Activated naive CD4-positive, alpha-beta T cell treated with anti-CD3 and anti-CD28 coated beads, Interleukin-2, amount 50 U/mL, for 16 hours (primary cell): ENCODE measurements at places on chromosomes 12 and 14.

DNA sequence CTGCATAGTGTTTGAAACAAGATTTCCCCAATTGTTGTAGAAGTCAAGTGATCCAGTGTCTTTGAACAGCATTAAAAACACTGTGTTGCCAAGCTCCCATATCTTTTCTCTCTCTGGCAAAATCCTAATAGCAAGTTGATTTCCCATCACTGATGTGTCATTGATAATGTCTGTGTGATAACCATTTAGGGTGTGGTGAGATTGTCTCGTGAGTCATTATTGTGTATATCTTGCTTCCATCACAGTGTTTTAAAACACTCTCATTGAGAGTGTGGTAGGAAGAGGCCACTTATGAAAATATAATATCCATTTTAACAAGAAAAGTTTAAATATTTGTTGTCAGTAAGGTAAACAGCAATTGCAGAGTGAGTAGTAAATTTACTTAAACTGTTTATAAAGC, 74.7 kb downstream of the PRORP start:
- no peak for DNase-seq

GRCh38 chr12:132605892-132606291, 4.5 kb downstream of the LRCOL1 start:
- DNase-seq, result no peak

- DNase-seq, result no peak
Measured at GRCh38 chr12:85865890-85866289, 8.2 kb upstream of the NTS start.

DNA sequence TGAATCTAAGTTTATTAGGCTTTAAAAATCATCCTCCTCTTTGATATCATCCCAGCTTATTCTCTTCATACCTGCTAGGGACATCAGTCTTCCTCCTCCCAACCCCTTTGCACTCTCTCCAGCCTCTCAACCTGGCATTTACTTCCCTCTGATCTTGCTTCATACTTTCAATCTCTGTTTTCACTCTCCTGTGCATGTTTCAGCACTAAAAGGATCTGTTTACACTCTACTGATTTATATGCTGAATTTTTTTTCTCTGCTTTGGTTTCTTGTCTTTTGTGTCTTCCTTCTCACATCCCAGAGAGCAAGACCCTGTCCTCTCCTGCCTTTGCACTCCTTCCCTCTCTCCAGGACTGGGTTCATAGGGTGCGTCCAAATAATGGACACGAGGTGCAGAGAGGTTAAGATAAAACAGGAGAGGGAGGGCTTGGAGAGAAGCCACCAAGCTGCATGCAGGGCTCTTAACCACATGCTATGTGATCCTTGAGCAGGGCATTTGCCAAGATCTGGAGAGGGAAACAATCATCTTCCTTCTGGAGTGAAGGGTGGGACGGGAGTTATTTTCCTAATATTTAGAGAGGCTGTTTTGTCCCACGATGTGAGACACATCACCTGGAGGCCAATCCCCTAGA, 3.0 kb upstream of the CISTR start:
- no peak for DNase-seq

GRCh38 chr12:57089271-57090245, 644 bp downstream of the NAB2 start:
- peak; percentile 73 for DNase-seq

DNA sequence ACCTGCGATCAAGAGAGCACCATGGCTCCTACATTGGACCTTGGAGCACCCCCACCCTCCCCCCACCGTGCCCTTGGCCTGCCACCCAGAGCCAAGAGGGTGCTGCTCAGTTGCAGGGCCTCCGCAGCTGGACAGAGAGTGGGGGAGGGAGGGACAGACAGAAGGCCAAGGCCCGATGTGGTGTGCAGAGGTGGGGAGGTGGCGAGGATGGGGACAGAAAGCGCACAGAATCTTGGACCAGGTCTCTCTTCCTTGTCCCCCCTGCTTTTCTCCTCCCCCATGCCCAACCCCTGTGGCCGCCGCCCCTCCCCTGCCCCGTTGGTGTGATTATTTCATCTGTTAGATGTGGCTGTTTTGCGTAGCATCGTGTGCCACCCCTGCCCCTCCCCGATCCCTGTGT, 1.8 kb upstream of the RNU7-1 start:
- DNase-seq, result no peak

GRCh38 chr14:77133720-77134338, 7.8 kb downstream of the ZDHHC22 start:
- peak; percentile 47 for DNase-seq

- no peak for DNase-seq
Measured at GRCh38 chr14:77125281-77125801, 16.2 kb downstream of the ZDHHC22 start.

DNA sequence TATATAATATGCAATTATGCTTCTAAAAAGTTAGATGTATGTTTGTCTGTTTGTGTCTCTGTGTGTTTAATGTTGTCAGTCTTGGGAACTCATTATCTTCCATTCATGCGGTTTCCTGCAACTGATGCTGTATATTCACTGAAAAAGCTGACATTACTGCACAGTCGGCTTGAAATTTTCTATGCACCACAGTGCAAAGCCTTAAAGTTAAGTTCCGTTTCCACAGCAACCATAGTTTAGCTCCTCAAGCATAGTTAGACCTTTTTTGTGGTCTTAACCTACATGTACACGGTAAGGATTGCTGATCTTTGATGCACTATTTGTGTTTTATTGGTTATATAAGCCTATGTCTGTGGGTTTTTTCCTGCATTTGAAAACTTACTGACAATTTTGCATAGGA, 309.4 kb downstream of the KCNC2 start:
- no peak for DNase-seq

DNA sequence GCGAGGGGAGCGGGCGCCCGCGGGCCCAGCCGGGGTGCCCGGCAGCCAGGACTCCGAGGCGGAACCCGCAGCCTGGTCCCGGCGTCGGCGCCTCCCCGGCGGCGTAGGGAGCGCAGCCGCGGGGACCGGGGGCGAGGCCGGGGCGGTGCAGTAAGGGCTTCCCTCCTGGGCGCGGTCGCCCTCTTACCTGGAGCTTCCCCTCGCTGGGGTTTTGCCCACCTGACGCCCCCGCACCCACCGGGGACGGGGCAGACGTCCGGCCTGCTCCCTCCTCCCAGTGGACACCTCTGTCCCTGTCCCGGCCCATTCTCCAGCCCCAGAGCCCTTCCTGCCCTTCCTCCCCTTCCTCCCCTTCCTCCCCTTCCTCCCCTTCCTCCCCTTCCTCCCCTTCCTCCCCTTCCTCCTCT, 413 bp upstream of the TUBA1C start:
- DNase-seq, result peak; percentile 58

DNA sequence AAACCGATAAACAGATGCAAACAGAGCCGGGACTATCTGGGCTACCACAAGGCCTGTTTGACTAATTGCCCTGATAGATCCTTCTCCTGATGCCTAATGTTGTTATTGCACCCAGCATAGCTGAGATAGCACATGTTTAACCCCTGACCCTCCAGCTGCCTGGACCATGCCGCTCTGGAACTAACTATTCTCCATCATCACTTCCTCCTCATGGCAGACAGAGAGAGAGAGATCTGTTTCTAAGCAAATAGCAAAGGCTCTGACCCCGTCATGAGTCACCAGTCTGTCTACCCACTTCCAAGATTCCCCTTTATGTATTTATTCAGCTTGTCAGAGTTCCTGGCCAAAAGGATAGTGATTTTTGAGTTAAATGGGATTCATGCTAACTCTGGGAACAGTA, 58.2 kb upstream of the FLRT2 start:
- DNase-seq, result no peak

- DNase-seq, result no peak
Measured at GRCh38 chr12:103470664-103471063, 25.1 kb downstream of the C12orf42 start.

DNA sequence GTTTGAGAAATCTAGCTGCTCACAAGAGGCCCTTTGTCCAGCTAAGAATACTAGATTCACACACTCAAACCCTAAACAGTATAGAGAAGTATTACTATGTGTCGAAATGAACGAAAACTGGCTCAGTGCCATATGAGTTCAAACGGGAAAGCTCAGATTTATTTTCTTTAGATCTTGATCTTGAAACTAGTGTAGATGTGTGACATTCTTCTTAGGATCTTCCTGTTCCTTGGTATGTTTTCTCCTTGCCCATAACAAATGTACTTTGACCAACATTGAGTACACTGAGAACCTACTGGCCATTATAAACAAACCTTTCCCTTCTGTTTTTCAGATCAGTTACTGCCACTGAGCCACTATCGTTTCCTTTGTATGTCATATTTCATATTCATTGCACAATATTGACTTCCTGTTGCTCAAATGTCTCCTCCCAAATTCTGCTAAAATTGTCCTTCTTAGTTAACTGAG, 21.3 kb downstream of the MYBPC1 start:
- no peak for DNase-seq

GRCh38 chr12:77800501-77800900, 30.2 kb upstream of the NAV3 start:
- DNase-seq, result no peak

DNA sequence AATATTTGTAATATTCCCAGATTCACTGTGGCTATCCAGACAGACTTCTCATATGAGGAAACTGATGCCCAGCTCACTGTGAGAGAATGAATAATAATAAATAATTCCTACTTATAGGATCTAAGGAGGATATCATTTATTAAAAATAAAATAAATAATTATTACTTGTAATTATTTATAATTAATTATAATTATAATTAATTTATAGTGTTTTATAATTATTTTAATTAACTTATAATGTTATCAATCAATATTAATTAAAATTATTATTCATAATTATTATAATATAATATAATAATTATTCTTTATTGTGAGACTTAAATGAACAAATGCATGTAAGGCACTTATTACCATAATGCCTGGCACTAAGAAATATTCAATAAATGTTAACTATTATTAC, 192.8 kb downstream of the GALC start:
- no peak for DNase-seq

GRCh38 chr12:52210186-52210924, 18.5 kb upstream of the KRT80 start:
- no peak for DNase-seq

DNA sequence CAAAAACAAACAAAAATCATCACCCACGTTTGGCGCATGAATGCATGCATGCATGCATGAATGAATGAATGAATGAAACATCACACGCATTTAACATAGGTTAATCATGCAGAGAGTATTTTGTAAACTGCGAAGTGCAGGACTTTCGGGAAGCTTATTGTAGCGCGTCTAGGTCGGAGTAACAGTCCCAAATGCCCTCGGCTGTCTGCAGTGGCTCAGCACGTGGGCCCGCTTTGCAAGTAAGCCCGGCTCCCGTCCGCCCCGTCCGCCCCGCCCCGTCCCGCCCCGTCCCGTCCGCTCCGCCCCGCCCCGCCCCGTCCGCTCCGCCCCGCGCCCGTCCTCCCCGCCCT, 263 bp upstream of the IFT81 start:
- DNase-seq, result no peak

DNA sequence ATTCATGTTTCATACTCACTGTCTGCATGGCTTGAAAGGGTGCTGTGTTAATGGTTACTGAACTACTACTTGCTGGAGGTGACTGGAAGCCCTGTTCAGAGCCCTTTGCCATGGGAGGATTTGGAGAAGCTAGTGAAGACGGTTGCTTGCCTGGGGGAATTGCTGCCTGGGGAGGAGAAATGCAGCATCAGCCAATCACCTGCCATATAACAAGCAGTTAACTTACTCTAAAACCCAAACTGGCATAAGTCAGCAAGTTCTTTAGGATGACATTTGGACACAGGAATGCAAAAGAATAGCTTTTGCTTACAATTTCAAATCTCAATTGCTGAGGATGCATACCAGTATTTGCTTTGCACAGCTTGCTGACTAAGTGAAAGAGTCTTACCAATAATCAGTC, 23.4 kb upstream of the IPO8 start:
- DNase-seq, result no peak

DNA sequence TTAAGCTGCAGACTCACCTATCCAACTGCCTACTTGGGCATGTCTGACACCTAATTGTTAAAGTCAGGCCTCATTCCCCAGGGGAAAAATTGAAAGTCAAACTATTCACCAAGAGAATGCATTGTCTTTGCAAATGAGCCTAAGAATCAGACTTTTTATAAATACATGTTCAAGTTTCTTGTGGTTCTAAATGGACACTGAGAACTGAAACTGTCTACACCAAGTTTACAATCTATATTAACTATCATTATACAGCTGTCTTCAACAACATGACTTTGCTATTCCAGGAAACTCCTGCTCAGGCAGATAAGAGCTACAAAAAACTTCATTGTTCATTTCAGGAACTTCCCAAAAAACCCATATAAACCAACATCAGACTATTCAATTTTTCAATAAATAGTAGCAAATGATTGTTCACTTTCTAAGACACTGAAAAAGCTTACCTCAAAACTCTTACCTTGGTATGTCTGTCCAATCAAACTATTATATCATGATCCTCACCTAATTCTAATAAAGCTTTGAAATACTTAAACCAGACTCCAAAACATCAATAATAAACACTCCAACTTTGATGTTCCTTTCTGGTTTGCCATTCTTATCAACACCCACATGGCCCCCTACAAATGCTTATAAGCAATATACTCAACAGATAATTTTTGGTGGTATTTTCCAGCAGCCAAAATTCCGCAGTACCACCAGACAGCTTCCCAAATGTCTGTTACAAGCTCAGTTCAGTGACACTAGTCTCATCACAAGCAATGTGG, 24.2 kb downstream of the CDK17 start:
- no peak for DNase-seq

DNA sequence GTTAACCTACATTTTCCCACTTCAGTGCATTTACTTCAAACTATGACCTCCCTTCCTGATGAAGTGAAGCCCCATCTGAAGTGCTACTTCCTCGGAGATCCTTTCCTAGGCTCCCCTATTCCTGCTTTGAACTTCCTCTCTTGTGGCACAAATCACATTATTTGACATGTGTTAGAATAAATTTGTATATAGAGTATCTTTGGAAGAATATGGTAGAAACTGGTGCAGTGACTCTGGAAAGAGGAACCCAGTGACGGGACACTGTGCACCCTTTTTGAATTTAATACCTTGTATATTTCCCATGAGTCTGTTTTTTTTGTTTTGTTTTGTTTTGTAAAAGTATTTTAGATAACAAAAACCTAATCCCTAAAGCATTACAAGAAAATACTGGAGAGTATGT, 66.4 kb upstream of the SRSF5 start:
- DNase-seq, result no peak

DNA sequence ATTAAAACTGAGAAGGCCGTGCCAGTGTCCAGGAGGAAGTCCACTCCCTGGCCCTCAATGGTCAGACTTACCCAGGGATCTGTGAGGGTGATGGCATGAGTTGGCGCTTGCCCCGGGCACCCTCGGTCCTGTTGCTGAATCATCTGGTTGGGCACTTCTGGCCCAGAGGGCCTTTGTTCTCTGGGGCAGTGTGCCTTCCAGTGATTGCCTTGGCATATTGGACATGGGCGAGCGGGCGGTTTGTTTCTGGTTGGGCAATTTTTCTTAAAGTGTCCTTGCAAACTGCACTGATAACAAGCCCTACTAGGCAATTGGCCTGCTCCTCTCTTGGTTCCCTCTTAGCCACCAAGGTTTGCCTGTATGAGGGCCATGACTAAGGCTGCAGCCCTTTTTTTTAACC, 69.5 kb upstream of the ZDHHC17 start:
- DNase-seq, result no peak
